Activated CD4-positive, alpha-beta T cell treated with anti-CD3 and anti-CD28 coated beads, Interleukin-2, Interleukin-6, amounts not matched to agents 100 ng/mL and 50 ng/mL, durations not matched to agents 16 hours and 8 hours (primary cell): ENCODE measurements at places on chromosomes 4 and X.

DNA sequence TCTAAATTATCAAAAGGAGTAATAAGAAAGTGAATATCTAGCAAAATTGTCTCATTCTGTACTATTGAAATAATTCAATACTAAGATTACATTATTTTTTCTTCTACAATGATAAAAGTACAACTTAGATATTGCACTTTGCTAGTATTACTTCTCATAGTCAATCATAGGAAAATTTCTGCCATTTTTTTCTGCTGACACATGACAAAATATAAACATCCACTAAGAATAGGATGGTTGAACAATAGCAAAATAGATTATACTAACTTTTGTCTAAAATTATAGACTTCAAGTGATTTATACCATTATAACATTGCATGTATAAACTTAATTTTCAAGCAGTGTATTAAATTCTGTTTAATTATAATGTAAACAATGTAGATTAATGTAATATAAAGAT, 540.2 kb downstream of the PDHA2 start:
- no peak for DNase-seq

DNA sequence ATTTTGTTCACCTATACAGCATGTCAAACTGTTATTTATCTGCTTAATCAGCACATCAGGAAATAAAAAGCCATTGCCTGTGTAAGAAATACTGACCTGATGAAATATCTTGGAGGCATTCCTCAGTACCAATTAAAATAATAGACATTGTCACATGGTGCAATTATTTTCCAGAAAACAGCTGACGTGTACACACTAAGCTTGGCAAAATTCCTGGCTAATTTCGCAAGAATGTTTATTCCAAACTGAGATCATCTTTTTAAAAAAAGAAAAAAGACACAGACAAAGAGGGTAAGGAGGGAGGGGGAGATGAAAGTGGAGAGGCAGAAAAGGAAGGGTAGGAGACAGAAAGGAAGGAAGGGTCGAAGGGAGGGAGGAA, 61.9 kb upstream of the NFKB1 start:
- DNase-seq = no peak

- no peak for DNase-seq
Measured at GRCh38 chrX:12411831-12412230, 273.6 kb downstream of the FRMPD4 start.

- no peak for DNase-seq
Measured at GRCh38 chrX:125507119-125507518, 187.4 kb downstream of the TEX13C start.

GRCh38 chr4:134422776-134423175, 221.2 kb upstream of the PABPC4L start:
- DNase-seq = no peak

- DNase-seq = no peak
Measured at GRCh38 chr4:37872310-37872988, 18.4 kb upstream of the TBC1D1 start.

DNA sequence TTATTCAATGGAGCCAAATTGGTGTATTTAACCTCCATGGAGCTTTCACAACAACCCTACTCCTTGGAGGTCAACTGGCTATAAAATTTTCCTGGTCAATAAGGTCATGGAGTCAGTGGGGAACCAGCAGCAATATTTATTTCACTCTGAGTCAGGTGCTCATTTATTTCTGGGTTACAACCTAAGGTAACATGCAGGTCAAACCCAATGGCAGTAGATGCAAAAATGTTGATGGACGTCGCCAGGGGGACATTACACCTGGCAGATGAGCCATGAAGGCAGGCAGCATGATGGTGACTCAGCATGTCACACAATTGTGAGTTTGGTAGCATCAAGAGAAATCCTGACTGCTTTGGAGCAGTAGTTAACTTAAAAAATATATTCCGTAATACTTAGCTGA, 514.1 kb downstream of the IL15 start:
- DNase-seq = no peak

- no peak for DNase-seq
Measured at GRCh38 chr4:70613306-70614183, 15.0 kb upstream of the ENAM start.

- peak; percentile 86 for DNase-seq
Measured at GRCh38 chr4:99808260-99808857, 8.3 kb upstream of the DAPP1 start.

- DNase-seq = no peak
Measured at GRCh38 chr4:158904815-158905214, 136.0 kb downstream of the FNIP2 start.

DNA sequence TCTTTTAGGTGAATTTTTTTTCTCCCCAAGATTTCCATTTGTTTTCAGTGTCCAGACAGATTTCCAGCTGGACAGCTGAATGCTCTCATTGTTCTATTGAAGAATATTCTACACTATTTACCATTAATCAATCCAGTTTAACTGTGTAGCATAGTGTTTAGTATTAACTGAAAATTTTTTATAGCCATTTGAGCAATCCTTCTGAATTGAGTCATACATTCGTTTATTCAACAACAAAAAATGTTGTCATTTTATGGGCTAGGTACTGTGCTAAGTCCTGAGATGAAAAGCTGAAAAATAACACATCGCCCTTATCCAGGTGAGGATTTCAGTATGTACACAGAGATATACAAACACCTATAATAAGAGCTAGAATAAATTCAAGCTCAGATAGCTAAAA, 223.3 kb downstream of the COL25A1 start:
- no peak for DNase-seq

DNA sequence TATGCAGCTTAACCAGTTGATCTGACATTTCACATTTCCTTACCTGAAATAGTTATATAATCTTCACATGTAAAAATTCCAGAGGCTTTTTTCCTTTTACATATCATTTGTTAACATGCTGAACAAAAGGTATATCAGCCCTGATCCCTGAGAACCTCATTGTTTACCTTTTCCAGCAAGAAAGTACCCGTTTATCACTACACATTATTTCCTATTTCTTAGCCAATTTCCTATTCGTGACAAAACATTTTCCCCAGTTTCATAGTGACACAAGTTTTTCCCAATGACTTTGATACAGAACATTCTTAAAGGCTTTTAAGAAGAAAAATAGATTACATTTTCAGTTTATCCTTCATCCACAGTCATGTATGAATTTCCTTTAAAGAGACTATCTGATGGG, 86.6 kb upstream of the DKK2 start:
- no peak for DNase-seq

DNA sequence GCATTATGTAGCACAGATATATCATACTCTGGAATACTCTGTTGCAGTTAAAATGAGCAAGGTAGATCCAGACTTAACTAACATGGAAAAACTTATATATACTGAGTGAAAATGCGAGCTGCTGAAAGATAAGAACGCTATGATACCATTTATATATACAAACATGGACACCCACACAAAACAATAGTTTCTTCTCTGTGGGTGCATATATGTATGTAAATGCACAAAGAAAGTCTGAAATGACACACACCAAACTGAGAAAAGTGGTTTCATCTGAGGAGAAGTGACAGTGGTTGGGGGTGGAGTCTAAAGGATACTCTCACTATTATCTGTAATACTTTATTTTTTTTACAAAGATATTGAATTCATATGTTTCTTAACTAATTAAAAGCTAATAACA, 12.2 kb upstream of the FGF2 start:
- DNase-seq = peak; percentile 73

DNA sequence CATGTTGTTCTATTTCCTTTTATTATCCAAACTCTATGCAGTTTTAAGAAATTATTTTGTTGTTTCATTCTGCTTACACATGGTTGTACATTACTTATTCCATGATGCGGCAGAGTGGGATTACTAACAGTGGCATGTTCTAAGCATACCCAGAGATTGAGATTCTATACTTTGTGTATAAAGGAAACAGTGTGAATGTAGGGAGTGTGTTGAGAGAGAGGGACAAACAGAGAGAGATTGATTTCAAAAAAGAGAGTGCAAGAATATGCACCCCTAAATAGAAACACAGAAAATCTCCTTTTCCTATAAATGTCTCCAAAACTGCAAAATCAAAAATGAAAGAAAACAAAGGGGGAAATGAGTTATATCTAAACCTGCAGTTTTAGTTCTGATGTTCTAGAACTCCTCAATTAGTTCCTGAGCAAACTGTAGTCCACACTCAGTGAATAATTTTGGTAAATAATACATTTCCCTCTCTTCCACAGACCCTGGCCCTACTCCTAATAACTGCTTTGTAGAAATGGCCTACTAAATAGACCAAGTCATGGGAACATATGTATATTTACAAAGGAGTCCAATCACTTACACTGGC, 31.0 kb downstream of the SLC9B1 start:
- DNase-seq = peak; percentile 10

DNA sequence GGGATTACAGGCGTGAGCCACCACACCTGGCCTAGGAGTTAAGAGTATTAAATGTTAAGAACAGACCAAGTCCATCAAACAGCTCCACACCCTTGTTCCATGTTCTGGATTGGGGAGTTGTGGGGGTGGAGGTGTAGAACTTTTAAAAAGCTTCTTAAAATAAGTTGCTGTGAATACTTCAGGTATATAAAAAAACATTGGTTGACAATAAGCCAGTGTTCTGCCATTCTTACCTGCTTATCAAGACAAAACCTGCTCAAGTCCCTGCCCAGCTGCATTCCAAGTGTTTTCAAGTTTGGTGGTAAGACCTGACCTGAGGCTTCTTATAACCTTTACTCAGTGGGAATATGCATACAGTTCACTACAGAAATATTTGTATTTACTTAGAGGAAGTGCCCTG, 6.4 kb downstream of the RBM3 start:
- DNase-seq = no peak

DNA sequence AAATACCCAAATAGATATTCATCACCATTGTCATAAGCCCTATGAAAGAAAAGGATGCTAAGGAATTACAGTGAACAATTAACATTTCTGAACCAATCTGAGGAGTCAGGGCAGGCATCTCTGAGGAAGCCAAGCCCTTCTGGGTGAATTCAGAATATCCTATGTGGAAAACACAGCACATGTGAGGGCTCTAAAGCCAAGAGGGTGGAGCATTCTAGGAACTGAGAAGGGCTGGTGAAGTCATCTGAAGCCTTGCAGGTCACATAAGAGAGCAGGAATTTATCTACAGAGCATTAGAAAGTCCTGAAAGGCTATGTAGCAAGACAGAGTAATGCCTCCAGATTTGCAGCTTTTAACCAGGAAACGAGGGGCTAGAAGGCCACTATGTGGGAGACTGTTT, 195.7 kb downstream of the SPATA18 start:
- DNase-seq = no peak

GRCh38 chr4:185276036-185276435, 66.6 kb downstream of the SNX25 start:
- no peak for DNase-seq

DNA sequence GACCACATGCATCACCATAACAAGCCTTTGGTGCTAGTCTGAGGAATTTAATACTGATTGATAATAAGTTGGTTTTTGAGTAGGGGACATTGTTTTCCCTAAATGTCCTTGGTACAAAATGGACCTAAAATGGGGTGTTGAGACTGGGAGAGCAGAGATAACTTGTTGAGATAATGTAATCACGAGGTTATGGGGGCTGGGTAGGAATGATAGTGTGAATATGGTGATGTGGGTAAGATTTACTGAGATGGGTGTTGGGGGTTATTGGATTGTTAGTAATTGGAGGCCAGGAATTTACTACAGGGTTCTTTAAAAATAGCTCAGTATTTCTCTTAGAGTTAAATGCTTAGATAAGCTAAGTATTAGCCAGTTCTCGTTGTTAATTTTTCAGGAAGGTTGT, 3.9 kb downstream of the BMP2K start:
- no peak for DNase-seq

- no peak for DNase-seq
Measured at GRCh38 chr4:145333786-145334185, 147.9 kb upstream of the SMAD1 start.

DNA sequence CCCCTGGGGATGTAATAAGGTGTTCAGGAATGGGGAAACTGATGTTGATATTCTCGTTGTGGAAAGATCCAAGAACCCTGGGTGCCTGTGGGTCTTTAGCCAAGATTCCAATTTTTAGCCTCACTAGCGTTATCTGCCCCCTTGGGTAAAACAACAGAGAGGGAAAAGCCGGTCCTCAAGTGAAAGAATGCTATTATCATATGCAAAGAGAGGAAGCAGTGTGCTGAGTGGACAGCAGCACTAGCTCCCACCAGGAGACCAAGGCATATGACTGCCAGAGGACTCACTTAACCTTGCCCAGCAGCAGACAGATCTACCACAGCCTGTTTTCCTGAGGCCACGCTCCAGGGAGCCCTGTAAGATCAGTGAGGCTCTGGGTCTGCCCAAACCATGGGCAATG, 257.9 kb upstream of the CPEB2 start:
- DNase-seq = no peak

GRCh38 chr4:121800638-121800960, 524 bp upstream of the EXOSC9 start:
- DNase-seq = no peak
